ENCODE measurements at places on chromosomes 6 and 20. TPM values are rescaled to one million over a fixed set of nuclear protein-coding genes. Genes with fewer than 3 reads are reported as not detected.
A peak's percentile ranks its signal among the peaks of the same experiment; 100 is the strongest.

RIPOR3 gene
- 10.9 TPM for polyA plus RNA-seq

GRCh38 chr6:62775427-62776022 is 435.7 kb upstream of the FKBP1C start:
- DNase-seq, result peak; percentile 36

- no peak for DNase-seq
Measured at GRCh38 chr6:122747573-122747972, 31.9 kb upstream of the FABP7 start.

DNA sequence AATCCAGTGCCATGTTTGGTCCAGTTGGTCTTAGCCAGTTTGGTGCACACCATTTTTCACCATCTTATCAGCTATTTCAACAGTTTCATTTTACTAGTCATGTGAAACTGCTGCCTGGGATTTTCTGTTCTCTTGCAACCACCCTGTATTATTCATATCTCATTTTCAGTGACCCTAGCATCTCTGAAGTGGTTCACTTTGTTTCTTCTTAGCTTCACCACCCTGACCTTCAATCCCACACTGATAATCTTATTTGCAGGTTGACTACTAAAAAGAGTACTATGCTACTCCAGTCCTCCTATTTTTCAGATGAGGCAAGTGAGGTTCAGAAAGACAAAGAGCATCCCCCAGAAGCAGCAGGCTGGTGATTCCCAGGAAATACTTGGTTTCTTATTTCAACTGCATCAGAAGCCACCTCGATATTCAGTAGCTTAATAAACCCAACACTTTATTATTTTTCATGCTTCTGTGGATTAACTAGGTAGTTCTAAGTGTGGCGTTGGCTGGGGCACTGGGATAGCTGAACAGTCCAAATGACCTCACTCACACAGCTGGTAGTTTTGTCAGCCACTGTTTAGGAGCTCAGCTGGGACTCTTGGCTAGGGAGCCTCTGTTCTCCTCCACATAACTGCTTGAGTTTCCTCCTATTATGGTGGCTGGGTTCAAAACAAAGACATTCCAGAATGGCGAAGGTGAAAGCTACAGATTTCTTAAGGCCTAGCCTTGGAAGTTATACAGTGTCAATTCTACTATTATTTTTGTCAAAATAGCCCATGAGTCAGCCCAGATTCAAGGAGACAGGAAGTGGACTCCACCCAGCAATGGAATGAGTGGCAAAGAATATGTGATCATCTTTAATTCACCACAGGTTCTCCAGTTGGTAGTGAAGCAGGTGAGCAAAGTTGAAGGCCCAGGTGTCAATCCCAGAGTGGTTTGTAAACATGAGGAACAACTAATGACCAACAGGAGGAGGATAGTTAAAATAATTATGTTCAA is 40.6 kb downstream of the BPIFB4 start:
- DNase-seq, result no peak

HACE1 gene
- polyA plus RNA-seq, result 4.9 TPM

PFDN4 gene
- polyA plus RNA-seq, result 65.3 TPM

DNA sequence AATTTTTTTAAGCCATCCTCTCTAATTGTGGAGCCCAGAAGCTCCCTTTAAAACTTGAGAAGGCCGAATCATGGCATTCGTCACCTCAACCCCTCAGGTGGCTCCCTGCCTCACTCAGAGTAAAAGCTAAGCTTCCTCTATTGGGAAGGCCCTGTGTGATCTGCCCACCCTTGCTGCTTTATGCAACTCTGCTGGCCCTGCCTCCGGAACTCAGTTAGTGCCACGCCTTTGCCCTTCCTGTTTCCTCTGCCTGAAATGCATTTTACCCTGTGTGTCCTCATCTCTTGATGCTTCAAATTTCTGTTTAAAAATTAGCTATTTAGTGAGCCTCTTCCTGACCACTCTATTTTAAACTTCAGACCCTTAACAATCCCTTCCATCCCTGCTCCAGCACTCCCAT is 5.7 kb downstream of the PACRG start:
- no peak for DNase-seq

SLC35F1 gene
- polyA plus RNA-seq, result not detected
